ENCODE measurements at places on chromosomes 12 and 14.

- no peak for DNase-seq
These were observed 4.4 kb upstream of the OR6J1 start for GRCh38 chr14:22648506-22648905.

DNA sequence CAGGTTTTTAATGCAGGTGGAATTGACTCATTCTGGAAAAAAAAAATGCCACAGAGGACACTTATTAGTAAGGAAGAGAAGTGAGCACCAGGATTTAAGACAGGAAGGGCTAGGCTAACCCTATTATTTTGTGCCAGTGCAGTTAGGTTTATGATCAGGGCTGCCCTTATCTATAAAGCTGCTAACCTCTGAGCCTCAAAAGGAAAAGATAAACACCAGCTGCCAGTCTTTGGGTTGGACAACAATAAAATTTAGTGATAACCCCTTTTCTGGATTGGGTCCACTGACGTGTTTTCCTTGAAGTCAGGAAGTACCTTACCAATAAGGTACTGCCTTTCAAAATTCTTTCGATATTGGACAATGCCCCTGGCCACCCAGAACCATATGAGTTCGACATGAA is 128.9 kb downstream of the NUBPL start:
- DNase-seq = no peak

- DNase-seq = no peak
These were observed 364.7 kb downstream of the BCAT1 start for GRCh38 chr12:24584032-24584675.

GRCh38 chr12:19833775-19834501 is 394.6 kb downstream of the AEBP2 start:
- DNase-seq = no peak

DNA sequence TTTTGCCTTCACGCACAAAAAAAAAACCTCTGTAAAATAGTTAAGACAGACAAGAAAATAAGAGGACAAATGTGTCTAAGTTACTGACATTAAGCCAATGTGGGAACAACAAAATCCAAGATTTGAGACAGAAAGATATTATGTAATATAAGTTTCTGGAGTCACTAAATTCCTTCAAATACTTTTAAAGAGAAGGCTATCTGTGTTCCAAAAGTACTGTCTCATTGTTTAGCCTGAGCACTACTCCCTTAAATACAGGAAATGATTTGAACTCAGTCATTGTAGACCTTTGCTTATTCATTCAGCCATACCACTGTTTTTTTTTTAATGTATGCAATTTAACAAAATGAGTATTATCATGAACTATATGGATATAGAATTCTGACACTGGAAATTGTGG is 82.7 kb upstream of the KITLG start:
- DNase-seq = no peak

DNA sequence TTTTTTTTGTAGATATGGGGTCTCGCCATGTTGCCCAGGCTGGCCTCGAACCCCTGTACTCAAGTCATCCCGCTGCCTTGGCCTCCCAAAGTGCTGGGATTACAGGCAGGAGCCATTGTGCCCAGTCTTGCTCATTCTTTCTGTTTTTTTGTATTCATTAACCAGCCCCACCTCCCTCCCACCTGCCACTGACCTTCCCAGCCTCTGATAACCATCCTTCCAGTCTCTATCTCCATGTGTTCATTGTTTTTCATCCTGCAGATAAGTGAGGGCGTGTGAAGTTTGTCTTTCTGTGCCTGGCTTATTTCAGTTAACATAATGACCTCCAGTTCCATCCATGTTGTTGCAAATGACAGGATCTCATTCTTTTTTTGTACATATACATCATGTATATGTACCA is 19.0 kb downstream of the MYL2 start:
- DNase-seq = no peak

DNA sequence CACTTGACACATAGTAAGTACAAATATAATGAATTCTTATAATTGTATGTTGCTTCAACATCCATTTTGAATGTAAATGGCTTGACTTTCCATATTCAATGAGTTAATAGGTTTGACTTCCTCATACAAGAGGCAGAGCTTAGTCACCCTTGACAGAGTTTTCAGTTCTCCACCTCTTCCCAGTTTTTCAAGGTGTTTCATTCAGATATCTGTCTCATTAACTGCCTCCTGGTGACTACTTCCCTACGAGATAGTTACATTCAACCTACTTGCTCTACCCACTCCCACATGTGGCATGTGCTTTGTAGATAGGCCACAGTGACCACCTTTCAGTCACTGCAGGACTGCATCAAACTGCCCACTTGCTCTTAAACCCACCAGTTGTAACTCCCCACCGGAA is 60.0 kb downstream of the MYF5 start:
- no peak for DNase-seq

DNA sequence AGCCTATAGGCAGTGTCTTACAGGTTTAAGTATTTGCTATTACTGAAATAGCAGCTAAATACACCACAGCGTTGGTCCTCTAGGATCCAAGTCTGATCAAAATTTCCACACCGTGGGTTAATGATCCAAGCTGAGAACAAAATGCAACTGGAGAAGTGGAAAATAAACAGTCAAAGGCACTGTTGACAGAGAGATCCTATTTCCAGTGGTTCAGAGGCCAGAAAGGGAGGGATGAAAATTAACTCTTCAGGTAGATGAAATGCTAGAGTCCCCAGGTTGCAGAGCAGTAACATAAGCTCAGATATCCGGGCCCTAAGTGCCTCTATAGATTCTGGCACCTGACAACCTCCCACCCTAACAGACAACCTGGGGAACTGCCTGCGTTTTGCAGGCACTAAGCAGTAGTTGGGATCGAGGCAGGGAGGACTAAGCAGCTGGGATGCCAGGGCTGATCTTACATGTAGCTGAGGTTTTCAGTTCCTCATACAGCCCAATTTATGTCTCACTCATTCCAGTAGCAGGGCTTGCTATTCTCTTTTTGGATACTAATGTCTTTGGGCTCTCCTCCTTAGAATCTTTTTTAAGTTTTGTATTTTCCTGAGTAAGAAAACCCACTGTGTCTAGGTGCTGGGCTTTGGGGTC is 42.7 kb upstream of the CRACR2A start:
- DNase-seq = no peak

- DNase-seq = no peak
These were observed 115.0 kb downstream of the AKAP6 start for GRCh38 chr14:32443890-32444661.

GRCh38 chr14:75260025-75260763 is 18.4 kb upstream of the FOS start:
- no peak for DNase-seq

DNA sequence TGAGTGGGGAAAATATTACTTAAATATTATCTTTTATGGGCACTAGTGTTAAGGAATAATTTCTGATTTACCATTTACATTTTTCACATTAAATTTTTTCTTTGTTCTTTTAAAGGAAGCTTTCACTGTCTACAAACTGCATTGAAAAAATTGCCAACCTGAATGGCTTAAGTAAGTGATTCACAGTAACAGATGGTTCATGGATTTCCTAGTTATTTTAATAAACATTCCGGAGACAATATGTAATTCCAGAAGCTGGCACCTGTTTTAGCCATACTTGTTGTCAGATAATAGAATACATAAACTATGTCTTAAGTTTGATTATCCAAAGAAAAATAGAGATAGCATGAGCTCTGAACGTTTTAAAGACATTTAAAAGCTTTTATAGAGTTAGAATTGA is 17.1 kb downstream of the DNAL1 start:
- DNase-seq = no peak

GRCh38 chr12:46627686-46628085 is 198.1 kb downstream of the SLC38A4 start:
- no peak for DNase-seq

All from stimulated activated CD8-positive, alpha-beta memory T cell treated with anti-CD3 and anti-CD28 coated beads, Interleukin-4, amount 100 ng/mL, for 1 hour (primary cell).